Endothelial cell of umbilical vein (primary cell): ENCODE measurements at places on chromosomes 3 and 15. TPM values are rescaled to one million over a fixed set of nuclear protein-coding genes. Genes with fewer than 3 reads are reported as not detected.
A peak's percentile ranks its signal among the peaks of the same experiment; 100 is the strongest.

DNA sequence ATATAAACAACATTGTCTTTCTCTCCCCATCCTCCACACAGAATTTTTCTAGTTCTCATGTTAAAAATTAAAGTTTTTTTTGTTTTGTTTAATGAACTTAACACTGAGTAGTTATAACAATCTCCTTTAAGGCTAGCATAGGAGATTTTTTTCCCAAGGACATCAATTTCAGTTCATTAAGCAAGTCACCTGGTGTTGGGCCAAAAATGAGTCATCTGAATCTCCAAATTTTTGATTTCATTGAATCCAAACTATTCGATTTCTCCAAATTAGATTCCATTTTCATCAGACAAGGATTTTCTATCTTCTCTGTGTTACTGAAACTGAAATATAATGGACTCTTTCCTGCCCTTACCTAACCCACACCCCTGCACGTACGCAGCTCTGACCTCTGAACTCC is 631.4 kb upstream of the MDFIC2 start:
- no peak for DNase-seq

DNA sequence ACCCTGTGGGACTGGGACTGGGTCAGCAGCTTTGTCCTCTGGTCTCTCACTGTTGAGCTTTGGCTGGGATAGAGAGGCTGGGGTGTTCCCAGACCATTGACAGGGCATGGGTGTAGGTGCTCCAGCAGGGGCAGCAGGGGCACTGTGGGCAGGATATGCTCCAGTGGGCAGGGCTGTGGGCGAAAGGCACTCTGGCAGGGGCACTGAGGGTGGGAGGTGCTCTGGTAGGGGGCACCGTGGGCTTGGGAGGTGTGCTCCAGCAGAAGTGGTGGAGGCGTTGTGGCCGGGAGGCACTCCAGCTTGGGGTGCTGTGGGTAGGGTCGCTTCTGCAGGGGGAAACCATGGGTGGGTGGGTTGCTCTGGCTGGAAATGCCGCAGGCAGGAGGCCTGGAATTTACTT is 62.1 kb downstream of the LRRC49 start:
- DNase-seq: no peak

GRCh38 chr3:166837535-166837934 is 542.6 kb downstream of the ZBBX start:
- no peak for DNase-seq

- no peak for DNase-seq
Measured at GRCh38 chr15:74821091-74821789, 5.2 kb upstream of the CPLX3 start.

GRCh38 chr3:159488602-159489001 is 500.0 kb upstream of the IL12A start:
- DNase-seq: no peak

GRCh38 chr15:39745415-39745814 is 37.2 kb downstream of the FSIP1 start:
- DNase-seq: no peak

- DNase-seq: peak; percentile 61
Measured at GRCh38 chr3:45688194-45688881, 858 bp upstream of the SACM1L start.

DNA sequence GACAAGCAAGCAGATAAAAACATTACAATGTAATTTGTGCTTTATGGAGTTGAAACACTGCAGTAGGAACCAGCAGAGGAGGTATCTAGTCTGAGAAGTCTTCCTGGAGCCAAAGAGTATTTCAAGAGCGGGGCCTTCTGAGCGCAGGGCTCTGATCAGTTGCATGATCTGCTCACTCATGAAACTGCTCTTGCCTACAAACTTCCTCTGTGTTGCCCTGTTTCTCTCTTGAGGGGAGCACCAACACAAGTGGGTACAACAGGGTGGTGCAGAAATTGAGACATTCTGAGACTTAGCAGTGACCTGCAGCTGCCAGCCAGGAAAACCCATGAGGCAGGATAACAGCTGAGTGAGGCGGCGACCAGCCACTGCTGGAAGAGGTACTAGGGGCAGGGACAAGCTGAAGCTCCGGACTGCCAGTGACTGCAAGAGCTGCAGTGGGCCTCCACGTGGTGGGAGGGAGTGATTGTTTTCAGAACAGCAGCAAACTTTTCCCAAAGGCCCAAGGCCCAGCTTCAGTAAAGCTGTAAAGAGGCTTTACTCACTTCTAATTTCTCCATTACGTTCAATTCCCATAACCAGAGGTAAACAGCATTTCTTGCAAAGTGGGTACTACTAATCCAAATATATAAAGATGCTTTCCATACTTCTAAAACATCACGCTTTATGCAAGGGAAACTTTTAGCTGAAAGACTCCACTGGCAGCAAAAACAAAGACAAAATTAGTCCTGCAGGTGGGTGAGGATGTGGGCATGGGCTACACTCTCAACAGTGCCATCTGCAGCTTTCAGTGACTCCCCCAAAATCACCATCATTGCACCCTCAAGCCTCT is 69.0 kb upstream of the LPP start:
- DNase-seq: no peak

DNA sequence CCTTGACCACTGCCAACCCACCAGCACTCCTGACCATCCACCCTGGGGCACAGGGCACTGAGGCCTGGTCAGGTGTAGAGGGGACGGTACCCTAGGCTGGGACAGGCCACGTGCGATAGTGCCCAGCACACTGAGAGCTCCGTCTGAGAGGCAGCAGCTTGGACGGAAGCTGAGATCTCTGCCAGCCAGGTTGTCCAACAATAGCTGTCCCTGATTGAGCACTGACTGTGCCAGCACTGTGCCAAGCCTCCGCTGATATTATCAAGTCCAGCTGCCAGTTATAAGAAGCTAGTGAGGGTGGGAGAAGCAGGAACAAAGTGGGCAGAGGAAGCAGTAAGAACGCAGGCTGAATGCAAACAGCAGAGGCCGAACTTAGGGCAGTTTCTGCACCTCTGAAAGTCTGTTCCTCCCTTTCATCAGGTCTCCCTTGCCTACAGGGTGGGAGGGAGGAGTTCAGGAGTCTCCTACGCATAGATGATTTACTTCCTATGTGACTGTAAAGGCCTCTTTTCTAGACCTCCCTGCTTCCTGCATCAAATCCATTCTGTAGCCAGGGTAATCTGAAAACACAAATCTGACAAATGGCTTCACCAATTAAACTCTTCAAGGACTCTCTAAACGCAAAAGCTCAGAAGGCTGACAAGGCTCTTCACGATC is 29.7 kb downstream of the MRPS11 start:
- no peak for DNase-seq

DNA sequence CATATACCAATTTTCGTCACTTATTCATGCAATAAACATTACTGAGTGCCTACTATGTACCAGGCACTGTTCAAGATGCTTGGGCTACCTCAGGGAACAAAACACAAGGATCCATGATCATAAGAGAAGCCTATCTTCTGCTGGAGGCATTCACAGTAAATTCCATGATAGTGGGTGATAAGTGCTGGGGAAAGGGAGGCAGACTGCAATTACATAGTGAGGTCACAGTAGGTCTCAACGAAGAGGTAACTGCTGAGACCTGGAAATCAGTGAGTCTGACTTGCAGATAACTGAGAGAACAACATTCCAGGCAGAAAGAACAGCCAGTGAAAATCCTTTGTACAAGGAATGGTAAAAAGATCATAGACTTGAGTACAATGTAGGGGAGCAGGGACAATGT is 33.6 kb downstream of the RAF1 start:
- DNase-seq: no peak

- no peak for DNase-seq
Measured at GRCh38 chr15:62277816-62278394, 112.8 kb upstream of the C2CD4B start.

The LIPH gene
- total RNA-seq: not detected in 2 replicates

The LDHAL6B gene
- not detected in 2 replicates for total RNA-seq

The CACNA1D gene
- not detected in 2 replicates for total RNA-seq

The C3orf20 gene
- not detected in 2 replicates for total RNA-seq

The ATP13A5 gene
- total RNA-seq: not detected in 2 replicates

The CLRN1 gene
- total RNA-seq: not detected in 2 replicates

The RAD51 gene
- 29.7 and 30.9 TPM in 2 replicates for total RNA-seq
